ENCODE measurements at places on chromosomes 13 and 19.

DNA sequence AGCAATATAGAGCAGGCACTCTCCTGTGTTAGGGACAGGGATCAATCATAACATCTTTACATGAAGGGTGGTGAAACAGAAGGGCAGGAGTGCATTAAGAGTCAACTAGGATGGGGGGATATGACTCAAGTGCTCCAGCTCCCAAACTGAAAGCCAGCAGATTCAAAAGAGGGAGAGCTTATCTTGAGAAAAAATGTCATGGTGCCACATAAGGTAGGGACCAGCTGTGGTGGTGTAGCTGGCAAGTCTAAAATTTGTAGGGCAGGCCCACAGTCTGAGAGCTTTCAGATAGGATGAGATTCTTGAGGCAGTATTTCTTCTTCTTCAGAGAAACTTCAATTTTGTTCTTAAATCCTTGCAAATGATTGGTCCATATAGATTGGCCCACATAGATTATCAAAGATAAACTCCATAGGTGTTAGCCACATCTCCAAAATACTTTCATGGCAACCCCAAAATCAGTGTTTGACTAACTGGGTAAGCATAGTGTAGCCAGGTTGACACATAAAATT lies 19.1 kb downstream of the DNAJC15 start:
- no peak for DNase-seq

DNA sequence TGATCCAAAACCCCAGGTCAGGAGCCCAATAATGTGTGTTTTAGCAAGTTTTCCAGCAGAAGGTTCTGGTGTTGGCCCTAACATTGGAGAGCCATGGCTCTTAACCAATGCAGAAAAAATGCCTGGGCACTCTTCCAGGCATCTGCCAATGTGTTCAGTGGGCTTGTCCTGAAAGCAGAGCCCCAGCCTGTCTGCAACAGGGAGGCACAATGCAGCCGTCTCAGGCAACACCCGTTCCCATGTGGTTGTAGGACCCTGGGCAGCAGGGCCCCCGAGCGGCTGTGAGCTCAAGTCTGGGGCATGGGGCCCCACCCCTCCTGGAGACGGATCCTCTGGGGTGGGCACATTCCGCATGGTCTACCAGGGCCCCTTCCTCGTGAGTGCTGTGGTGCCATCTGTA lies 58.1 kb upstream of the SIAH3 start:
- no peak for DNase-seq

GRCh38 chr19:8045872-8046568 lies 6.5 kb upstream of the CCL25 start:
- no peak for DNase-seq

GRCh38 chr13:48220981-48221685 lies 11.9 kb upstream of the ITM2B start:
- DNase-seq, result no peak

DNA sequence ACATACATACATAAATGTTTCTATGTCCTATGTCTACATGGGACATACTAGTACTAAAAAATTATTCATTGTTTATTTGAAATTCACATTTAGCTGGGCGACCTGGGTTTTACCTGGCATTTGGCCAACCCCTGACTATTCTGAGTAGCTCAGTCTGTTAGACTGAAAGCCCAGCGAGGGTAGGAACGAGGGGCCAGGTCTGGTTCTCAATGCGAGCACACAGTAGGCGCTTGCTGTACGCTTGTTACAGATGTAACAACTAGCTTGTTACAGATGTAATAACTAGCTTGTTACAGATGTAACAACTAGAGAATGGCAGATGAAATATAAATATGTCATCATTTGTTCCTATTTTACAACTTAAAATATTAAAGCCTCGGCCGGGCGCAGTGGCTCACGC lies 920 bp upstream of the ANO8 start:
- no peak for DNase-seq

DNA sequence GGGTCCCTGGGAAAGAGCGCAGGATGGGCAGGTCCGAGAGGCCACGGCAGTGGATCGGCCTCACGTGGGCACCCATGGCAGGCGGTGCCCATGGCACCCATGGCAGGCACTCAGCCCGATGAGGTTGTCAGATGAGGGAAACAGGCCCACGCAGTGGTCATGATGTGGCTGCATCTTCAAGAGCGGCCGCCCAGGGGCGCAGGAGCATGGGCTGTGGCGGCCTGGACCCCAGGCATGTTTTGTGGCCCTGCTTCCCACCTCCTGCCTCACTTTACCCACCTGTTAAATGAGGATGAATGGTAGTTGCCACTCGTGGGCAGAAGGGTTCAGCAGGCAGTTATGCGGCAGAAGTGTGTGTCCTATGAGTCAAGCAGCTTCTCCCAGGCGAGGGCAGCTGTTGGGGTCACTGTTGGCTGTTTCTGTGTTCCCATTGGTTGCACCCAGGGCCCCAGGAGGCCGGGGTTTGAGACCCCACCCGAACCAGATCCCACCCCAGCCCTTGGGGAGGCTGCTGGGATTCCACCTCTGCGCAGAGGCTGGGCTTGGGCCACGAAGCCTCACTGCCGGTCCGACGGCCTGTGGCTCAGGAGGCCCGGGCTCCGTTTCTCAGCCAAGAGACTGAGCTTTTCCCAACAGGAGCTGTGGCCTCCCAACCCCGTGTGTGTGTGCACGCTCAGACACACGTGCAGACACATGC lies 30.0 kb downstream of the CSNK1G2 start:
- no peak for DNase-seq

- DNase-seq, result no peak
These were observed 25.3 kb downstream of the COG3 start for GRCh38 chr13:45490068-45490467.

DNA sequence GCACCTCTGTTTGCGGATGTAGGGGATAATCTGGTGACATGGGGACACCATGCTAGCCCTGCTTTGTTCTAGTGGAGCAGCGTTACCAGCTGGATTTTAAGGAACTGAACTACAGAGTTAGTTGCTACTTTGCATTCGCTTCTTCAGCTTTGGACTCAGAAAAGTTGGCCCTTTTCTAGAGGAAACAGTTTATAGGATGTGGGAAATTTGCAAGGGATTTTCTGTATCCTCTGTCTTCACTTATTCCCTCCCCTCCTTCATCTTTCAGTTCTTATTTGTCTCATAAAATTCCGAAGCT lies 2.1 kb downstream of the GATAD2A start:
- no peak for DNase-seq

DNA sequence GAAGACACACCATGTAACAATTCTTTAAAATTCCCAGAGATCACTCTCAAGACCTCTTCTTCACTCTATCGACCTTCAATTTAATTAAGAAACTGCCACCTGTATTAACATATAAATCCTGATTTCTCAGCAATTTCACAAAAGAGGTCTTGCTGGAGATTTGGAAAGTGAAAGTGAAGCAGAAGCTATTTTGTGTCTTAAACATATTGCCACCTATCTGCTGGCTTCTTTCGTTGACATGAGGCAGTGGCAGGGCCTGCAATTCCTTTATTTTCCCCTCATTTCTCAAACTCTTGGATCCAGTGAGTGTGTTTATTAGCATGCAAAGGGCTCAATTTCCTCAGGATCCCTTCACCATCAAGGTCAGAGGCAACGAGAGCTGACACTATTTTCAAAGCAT lies 780.2 kb upstream of the SLITRK1 start:
- no peak for DNase-seq

GRCh38 chr19:30686176-30686820 lies 314.1 kb downstream of the ZNF536 start:
- no peak for DNase-seq

- no peak for DNase-seq
These were observed 8.6 kb downstream of the GTF2F1 start for GRCh38 chr19:6384381-6384780.

DNA sequence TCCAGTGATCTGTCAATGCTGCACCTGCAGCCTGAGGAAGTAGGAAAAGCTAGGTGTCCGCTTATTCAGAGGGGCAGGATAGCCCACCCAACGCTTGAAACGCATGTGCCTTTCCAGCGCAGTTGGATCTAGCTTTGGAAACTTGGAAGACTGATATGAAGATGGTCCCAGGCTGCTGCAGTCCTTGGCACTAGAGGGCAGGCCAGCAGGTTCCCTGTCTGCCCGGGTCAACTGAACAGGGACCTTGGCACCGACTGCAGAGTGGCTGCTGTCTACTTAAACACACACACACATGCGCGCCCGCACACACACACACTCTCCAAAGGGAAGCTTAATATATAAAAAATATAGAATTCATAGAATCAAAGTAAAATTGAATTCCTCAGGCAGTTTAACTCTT lies 100.0 kb downstream of the TSHZ3 start:
- no peak for DNase-seq

- no peak for DNase-seq
These were observed 18.3 kb upstream of the IRS2 start for GRCh38 chr13:109804654-109805053.

GRCh38 chr13:110334256-110334655 lies 27.2 kb downstream of the COL4A2 start:
- DNase-seq, result no peak

- no peak for DNase-seq
These were observed 68.6 kb downstream of the SPACA7 start for GRCh38 chr13:112444416-112445399.

GRCh38 chr13:66353664-66354063 lies 876.5 kb downstream of the PCDH9 start:
- DNase-seq, result no peak

DNA sequence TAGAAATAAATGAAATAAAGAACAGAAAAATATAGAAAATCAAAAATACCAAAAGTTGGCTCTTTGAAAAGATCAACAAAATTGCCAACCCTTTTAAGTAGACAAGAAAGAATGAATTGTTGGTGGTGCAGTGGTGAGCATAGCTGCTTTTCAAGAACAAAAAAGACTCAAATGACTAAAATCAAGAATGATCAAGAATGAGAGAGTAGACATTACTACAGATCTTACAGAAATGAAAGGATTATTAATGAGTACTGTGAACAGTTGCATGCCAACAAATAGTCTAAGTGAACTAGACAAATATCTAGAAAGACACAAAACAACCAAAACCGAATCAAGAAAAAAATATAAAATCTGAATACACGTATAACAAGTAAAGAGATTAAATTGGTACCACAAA lies 53.9 kb downstream of the FNDC3A start:
- no peak for DNase-seq

Data from activated CD8-positive, alpha-beta memory T cell treated with anti-CD3 and anti-CD28 coated beads, Interleukin-2, amount 50 U/mL, for 4 hours (primary cell).